ENCODE measurements at places on chromosomes 12 and 14.

GRCh38 chr14:105272623-105273022 is 24.3 kb downstream of the BTBD6 start:
- no peak for DNase-seq

DNA sequence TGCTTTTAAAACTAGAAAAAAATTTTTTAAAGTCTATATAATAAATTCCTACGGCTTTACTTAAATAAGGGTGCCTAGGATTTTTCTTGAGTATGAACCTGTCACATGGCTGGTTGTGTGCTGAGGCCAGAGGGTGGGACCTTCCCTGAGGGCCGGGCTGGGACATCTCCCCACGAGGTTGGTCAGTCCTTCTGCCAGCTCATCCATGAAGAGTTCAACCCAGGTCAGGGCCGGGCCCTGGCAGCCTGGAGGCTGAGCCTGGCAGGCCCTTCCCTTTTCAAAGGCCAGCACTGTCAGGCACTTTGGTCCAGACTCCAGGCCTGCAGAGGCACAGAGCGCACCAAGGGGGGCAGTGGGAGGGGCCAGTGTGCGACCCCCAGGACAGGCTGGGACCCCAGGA is 31.7 kb downstream of the TNFAIP2 start:
- DNase-seq = no peak

DNA sequence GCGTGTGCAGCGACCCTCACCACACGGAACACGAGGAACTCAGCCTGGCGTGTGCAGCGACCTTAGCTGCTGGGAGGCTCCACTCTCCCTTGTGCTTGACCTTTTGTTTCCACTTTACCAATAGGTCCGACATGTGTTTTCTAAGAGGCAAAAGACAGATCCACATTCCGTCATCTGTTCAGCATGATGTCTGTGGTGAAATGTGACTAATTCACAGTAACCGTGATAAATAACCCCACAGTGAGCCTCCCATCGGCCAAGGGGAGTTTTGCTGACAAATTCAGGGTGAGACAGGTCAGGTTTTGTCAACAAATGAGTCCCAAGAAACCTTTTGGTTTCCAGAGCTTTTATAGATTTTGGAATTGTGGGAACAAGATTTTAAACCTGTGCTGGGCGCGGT is 55.9 kb downstream of the MOK start:
- DNase-seq = no peak

- no peak for DNase-seq
These were observed 1.7 kb downstream of the ARHGAP9 start for GRCh38 chr12:57477710-57478681.

DNA sequence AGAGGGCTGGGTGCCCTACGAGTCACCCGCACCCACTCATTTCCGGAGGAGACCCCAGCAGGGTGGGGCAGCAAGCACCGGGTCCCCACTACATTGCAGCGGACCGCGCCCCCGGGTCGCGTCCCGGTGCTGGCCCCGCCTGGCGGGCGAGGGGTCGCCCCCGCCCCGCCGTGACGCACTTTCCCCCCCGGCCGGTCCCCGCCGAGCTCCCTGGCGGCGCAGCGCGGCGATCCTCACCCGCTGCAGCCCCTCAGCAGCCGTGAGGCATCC is 106.1 kb downstream of the PRICKLE1 start:
- no peak for DNase-seq

DNA sequence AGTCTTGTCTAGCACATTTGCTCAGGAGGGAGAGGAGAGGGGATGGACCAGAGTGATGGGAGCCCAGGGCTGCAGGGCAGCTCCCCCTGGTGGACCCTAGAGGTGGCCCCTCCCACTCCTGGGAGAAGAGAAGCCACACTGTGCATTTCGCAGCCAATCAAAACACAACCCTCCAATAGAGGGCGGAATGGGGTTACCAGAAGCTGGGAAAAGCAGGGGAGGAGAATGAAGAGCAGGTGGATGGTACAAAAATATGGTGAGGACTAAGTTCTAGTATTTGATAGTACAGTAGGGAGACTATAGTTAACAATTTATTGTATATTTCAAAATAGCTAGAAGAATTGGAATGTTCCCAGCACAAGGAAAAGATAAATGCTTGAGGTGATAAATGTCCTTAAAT is 23.6 kb downstream of the VASH1 start:
- peak; percentile 77 for DNase-seq

DNA sequence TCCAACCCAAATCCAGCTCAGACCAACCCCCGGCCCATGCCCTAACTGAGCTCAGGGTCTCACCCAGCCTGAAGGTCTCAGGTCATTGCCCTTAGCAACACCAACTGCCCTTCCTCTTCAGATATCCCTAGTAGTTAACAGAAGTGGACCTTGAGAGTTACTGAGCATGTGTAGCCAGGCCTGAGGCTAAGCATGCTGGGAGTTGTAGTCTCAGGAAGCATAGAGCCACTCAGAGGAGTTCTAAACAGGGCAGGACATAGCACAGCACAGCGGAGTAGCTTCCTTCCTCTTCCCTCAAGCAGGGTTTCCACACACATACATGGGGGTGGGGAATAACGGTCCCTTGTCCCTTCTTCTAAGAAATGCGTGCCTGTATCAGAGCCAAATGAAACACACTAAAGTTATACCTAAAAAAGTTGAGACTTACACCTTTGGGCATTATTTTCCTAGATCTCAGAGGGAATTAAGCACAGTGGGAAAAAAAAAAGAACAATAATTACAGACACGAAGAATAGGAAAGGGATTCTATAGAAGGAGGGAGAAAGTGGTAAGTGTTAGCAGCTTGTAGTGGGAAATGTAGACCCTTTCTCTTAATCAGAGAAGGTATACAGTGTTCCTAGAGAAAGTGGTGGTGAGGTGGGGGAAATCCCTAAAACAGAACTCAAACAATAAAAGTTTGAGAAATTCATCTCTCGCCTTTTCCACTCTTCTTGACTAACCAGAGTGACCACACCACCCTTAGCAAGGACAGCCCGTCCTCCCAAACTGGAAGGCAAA is 4.4 kb downstream of the KMT2D start:
- DNase-seq = no peak

DNA sequence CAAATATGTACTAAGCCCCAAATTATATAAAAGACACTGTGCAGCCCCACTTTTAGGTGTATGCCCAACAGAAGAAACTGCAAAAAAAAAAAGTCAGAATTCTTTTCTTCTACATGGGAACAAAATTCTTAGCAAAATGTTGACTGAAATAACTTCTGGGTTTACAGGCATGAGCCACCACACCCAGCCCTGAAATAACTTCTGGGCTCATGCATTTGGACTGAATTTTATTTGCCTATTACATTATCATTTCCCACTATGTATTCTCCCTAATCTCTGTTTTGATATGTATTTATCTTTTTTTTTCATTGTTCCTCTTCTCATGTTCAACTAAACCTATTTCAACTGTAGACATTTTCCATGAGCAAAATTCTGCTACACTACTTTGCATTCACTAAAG is 169.2 kb downstream of the GRIN2B start:
- DNase-seq = no peak

GRCh38 chr12:75315518-75315917 is 14.6 kb downstream of the CAPS2 start:
- no peak for DNase-seq

DNA sequence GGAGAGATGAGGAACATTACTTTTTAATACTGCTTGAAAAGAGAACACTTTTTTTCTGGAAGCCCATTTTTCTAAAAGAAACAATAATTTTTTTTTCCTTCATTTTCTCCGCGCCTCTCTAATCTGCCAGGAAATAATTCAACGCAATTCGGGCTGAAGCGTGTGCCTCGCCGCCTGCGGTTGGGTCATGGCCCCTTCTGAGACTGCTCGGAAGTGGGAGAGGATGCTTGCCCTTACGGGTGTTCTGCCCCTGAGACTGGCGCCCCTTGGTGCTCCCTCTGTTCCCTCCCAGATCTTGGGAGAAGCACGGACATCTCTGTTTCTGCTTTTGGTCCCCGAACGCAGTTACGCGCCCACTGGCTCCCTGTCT is 332 bp upstream of the TBC1D30 start:
- no peak for DNase-seq

DNA sequence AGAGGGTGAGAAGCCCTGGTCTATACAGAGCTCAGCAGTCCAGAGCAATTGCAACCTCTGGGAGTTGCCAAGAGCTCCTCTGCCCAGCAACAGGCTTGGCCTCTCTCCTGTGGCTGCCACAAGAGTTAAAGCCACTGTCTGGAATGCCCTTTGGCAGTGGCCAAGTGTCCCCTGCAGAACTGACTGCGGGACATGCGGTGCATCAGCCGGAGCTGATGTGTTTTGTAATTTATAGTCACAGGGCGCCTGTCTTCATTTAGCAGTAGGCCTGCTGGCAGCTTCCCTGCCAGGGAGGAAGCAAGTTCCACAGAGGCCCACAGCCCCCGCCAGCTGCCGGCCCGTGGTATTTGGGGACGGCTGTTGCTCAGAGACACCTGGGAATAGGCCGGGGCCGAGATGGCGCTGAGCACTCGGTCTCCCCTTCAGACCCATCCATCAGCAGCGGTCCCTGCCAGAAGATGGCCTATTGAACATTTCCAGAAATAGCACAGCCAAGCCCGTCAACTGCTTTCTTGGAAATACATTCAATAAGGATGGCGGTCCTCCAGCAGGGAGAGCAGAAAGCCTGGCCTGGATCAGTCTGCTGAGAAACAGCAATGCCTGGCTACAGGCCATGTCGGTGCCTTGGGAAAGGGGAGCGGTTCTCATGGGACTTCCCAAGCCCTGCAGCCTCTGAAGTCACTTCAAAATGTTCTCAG is 217.4 kb downstream of the CRADD start:
- peak; percentile 90 for DNase-seq

GRCh38 chr12:51056242-51056641 is 8.1 kb downstream of the LETMD1 start:
- DNase-seq = no peak

GRCh38 chr12:22458298-22458937 is 85.9 kb downstream of the C2CD5 start:
- DNase-seq = no peak

GRCh38 chr12:111584959-111585358 is 14.2 kb downstream of the ATXN2 start:
- no peak for DNase-seq

- peak; percentile 91 for DNase-seq
These were observed 93.5 kb downstream of the LRRC74A start for GRCh38 chr14:76919431-76920330.

DNA sequence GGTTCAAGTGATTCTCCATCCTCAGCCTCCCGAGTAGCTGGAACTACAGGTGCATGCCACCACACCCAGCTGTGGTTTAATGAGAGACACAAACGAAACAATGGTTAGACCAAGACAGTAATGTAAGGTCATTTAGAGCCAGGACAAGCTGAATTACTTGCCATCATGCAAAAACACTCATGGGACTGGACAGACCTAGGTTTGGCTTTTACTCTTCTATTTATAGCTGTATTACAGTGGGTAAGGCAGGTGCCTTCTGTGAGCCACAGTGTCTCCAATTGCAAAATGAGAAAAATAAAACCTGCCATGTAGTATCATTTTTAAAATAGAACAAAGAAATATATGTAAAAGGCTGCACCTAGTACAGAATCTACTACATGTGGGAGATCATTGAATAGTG is 513.2 kb downstream of the NELL2 start:
- no peak for DNase-seq

- no peak for DNase-seq
These were observed 127.8 kb downstream of the ANO2 start for GRCh38 chr12:5817246-5817645.

DNA sequence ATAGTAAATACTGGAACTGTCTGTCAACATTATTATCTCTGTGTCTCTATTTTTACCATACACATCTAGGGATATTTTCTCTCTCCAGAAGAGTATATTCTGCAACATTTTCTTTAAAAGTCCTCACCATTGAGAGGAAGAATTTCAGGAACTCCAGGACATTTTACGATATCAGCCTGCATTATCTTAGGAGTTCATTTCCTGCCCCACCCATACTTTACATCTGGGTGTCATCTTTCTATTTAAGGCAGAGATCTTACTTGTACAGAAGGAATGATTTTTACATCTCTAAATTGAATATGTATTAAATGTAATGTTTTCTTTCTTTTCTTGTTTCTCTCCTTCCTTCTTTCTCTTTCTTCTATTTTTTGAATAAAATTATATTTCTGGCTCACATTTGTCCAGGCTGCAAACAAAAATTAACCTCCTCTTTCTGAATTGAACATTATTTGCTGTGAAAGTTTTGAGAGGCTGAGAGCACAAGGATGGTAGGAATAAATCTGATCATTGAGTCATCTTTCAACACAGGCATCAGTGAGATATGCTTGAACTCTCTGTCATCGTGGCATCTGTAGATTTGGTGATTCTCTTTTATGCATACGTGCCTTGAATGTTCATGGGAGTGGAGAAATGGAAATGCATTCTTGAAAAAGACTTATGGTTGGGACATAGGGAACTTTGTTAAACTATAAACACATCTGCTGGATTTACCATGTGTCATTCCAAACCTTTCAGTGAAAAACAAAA is 753.6 kb downstream of the SLC16A7 start:
- DNase-seq = no peak

- DNase-seq = no peak
These were observed 58.0 kb upstream of the PARP11 start for GRCh38 chr12:3931206-3931605.

DNA sequence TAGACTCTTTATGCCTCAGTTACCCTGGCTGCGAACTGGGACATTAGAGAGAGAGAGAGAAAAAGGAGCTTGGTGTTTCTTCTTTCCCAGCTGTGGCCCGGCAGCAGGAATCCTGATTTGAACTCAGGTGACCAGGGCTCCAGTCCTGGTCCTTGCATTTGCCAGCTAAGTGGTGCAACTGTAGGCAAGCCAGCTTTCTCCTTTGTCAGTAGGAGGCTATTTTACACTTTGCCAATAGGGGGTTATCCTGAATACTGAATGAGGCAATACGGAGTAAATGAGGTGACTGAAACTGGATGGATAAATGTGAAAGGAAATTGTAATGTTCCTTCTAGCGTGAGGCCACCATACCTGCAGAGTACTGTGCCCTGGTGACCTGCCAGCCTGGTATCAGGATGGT is 27.8 kb downstream of the KCNA5 start:
- no peak for DNase-seq

DNA sequence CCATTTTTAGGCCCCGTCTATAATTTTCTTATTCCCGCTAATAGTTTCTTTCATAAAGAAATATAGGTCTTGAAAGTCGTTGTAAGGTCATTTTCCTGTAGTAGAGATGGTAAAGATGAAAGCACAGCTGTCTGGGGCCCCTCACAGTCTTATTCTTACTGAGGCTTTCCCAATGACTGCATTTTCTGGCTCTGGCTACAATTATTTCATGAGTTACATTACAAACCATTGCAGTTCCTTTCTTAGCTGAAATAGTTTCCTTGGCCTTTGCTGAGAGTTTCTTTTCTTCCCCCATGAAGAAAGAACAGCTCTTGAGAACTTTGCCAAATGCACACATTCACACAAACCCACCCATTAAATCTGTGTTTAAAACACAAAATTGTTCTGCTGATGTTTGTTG is 113.0 kb downstream of the DYRK2 start:
- DNase-seq = no peak

DNA sequence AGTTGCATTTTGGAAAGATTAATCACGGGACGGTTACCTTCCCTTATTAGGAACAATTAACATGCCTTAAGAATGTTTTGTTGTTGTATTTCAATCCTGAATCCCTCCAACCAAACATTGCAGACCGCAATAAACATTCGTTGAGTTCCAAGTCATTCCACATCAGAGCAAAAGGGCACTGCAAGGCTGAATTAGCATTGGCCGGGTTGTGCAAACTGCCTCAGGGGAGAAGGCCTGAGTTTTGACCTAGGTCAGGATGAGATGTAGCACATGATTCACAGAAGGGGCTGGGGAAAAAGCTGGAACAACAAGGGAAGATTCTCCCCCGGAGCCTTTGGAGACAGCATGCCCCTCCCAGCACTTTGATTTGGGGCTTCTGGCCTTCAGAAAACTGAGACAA is 82.1 kb upstream of the BDKRB2 start:
- DNase-seq = no peak

Data from left forelimb (tissue), 1 donor.